ENCODE measurements at places on chromosomes 5 and 9.

DNA sequence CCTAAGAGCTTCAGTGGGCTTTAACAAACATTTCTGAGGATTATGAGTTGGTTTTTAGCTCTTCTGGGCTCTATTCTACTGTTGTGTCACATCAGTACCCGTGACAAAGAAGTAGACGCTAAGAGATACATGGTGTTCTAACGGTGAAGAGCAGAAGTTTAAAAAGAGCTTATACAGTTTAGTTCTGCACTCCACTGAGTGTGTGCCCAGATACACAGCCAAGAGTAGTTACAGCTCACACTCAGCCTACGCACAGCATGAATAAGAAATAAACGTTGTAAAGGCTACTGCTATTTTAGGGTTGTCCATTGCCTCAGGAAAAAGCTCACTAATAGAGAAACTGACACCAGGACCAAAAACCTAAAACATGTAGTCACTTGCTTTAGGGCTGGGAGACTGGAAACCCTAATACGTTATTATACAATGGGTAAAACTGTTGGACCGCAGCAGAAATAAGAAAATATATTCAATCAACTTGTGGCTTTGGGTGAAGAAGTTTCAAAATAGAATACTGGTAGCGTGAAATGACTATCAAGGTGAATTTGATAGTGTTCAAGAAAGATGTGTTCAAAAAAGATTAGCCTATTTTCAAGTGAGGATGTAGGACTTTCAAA is 34.7 kb downstream of the PSIP1 start:
- DNase-seq = no peak

DNA sequence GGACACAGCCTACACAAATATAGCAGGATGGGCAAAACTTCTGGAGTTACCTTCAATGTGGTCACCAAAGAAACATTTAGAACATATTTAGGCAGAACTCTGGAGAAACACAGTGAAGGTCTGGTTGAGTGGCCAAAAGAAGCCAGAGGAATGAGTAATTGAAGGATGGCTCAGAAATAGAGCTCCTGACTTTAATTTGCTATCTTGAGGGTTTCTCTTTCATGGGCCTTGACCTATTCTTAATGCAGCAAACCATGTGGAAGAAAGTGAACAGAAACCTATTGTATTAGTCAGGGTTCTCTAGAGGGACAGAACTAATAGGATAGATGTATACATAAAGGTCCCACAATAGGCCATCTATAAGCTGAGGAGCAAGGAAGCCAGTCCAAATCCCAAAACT is 650.5 kb downstream of the ACTL7B start:
- DNase-seq = no peak

DNA sequence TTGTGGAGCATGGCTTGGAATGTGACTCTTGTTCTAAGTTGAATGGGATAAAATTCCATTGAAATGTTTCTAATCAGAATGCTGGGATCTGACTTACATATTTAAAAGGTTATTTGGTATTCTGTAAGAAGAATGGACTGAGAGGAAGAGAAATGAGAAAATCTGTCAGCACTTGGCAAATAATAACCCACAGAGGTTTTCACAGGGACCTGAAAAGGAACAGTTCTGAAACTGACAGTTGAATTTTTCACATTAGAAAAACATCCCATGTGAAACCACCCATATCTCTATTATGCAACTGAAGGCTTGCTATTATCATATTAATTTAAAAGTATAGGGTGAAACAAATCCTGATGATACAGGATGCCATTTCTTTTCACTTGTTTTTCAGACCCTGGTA is 302.7 kb downstream of the EPB41L4A start:
- no peak for DNase-seq

DNA sequence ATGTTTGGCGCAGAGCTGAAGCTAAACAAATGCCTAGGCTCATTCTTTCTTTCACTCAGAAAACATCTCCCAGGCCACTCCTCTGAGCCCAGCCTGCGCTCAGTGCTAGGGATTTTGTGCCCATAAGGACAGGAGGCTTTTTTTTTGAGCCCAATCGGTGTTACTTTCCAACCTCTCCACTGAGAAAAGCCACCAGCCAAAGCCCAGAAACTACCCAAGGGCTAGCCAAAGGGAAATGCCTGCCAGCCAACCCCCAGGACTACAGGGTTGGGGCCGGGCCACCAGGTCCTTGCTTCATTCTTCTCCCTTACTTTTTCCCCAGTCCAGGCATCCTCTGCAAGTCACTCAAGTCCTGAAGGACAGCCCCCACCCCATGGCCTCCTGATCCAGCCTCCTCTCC is 134.7 kb downstream of the PAX5 start:
- DNase-seq = no peak

GRCh38 chr9:93001031-93001430 is 53.7 kb downstream of the FGD3 start:
- DNase-seq = no peak

DNA sequence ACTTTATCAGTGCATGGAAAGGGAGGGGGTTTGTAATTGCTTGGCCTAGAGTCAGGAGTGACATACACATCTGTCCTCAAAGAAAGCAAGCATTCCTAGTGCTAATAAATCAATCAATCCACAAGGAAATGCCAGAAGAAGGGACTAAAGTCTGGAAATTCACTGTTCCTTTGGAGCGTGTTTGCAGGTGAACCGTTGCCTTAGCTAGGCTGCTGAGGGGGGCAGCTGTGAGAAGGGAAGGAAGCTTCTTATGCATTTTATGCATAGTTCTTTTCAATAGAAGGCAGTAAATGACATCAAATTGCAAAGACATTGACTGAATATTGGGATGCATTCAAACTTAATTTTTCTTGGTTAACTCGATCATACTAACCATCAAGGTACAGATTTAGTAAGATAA is 1092.5 kb upstream of the SEMA6A start:
- no peak for DNase-seq

DNA sequence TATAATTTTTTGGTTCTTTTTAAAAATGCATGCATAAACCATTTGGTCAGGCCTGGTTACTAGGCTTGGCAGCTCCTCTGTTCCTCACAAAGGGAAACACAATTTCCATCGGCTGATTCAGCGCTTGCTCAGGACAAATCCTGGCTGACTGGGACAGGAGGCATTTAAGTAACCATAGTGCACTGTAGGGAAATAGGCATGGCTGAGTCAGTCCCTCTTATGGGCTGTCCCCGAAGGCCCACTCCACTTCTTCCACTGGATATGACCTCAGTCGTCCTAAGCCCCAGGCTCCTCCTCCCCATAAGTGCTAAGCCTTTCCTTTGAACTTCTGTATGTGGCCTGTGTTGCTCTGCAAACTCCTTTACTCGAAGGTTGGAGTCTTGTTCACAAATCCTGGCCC is 71.2 kb upstream of the GLIS3 start:
- no peak for DNase-seq

GRCh38 chr9:109117856-109118807 is 1.6 kb downstream of the TMEM245 start:
- DNase-seq = no peak

GRCh38 chr5:170444969-170445505 is 55.9 kb upstream of the KCNMB1 start:
- DNase-seq = no peak

DNA sequence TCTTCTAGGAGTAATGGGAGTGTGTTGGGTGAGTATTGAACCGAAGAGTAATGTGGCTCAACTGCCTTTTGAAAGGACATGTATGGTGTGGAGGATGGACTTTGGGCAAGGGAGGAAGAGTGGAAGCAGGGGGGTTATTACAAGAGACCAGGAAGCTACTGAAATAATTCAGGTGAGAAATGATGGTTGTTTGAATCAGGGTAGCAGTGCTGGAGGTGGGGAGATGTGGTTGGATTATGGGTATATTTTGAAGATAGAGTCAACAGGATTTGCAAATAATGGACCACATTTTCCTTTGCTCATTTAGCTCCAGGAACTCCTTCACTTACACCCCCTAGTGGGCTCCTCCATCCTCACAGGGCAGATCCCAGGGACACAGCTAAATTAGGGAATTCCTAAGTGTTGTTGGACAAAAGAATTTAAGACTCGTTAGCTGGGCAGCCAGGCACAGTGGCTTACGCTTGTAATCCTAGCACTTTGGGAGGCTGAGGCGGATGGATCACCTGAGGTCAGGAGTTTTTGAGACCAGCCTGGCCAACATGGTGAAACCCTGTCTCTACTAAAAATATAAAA is 1.2 kb upstream of the SLC4A9 start:
- DNase-seq = no peak

DNA sequence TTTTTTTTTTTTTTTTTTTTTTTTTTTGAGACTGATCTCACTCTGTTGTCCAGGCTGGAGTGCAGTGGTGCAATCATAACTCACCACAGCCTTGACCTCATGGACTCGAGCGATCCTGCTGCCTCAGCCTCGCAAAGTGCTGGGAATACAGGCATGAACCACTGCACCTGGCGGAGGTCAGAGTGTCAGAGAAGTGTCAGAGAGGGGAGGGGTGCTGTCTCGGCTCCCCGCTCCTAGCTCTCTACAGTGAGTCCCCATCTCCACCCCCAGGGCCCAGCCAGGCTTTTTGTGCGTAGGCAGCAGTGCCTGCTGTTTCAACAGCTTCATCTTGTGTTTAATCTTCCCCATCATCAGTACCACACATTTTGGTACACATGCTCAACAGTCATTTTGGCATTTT is 38.3 kb downstream of the SAR1B start:
- no peak for DNase-seq
